ENCODE measurements at places on chromosomes 5 and 9. TPM values are rescaled to one million over a fixed set of nuclear protein-coding genes. Genes with fewer than 3 reads are reported as not detected.

EIF4EBP3 gene
- total RNA-seq, result 23.1 TPM

CDX1 gene
- 140 TPM for total RNA-seq

C9orf153 gene
- not detected for total RNA-seq

COL15A1 gene
- total RNA-seq, result 43.4 TPM

IL9 gene
- not detected for total RNA-seq

PCDHA4 gene
- 0.93 TPM for total RNA-seq

PCDHA5 gene
- total RNA-seq, result 0.10 TPM

GRCh38 chr9:98887918-98888510 is 55.7 kb upstream of the COL15A1 start:
- no peak for DNase-seq

DNA sequence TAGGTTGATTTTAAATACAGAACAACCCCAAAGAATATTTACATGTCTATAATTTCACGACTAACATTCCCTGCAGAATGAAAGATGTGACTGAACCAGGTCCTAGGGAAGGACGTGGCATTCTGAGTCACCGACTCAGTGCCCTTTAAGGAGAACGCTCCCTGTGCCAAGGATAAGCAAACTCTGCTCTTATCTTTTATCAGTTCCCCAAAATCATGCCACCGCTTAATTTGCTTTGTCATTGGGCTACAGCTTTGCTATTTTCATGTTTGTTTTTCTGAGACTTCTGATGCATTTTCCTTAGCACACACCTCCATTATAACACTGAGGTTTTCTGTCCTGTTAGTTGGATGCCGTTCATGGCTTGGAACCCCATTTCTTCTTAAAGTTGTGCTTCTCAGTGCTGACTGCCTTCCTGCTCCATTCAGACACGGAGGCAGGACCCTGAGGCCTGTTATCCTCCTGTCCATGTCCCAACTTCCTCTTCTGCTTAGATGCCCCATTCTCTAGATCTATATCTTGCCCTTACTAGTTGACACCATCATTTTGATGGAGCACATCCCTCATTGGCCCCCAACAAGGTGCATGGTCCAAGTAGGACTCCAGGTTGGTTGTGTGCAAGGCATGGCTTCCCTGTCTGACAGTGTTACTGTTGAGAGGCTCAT is 11.2 kb upstream of the SEMA4D start:
- DNase-seq, result no peak

DNA sequence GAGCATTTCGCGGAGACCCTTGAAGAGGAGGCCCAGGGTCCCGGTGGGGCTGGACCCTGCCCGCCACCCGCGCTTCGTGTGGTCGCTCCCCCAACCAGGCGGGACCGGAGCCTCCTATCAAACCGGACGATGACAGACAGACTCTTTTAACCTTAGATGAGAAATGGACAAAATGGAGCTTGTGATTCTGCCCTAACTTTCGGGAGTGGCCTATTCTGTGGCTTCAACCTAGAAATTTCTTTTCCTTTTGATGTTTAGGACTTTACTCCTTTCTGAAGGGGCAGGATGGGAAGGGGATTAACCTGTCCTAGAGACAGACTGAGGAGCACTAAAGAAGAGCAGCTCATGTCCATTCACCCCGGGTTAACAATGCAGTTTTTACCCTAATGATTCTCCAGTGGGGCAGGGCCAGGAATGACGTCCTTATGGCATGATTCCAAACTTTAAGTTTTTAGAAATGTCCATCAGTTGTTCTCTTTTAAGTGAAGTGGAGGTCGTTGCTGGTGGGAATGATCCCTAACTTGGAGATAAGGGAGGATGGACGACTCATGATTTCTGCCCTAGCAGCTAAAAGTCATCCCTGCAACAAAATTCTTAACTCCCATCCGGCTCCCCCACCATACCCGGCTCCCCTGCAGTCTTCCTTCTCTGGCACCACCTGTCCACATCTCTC is 1.0 kb downstream of the NIPSNAP3A start:
- DNase-seq, result no peak

DNA sequence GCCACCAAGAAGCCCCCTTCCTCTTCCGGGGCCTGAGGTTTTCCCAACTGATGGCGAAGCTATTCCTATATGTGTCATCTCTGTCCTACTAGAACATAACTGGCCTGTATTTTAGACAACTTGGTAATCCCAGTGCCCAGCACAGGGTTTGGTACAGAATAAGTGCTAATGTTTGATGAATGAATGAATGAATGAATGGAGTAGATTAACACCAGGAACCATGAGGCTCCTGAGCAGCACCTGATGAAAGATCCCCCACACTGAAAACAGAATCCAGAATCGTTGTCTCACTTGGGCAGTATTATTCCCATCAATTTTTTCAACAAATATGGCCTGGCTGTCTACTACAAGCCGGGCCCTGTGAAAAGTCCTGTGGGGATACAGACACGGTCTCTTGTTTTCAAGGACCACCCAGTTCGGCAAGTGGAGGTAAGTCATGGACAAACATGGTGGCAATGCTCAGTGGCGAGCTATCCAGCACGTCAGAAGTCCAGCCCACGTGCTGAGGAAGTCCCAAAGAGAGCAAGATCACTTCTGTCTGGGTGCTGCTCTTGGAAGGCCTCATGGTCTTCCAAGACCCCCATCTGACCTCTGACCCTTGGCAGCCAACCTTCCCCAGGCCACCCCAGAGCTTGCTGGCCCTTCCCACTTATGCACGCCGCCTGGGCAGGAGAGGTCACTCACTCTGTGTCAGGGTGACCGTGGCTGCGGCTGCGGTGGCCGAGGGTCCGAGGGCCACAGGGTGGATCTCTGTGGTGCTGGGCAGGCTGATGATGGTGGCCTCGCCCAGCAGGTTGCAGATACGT is 1.0 kb downstream of the NAIF1 start:
- no peak for DNase-seq

GRCh38 chr9:111161015-111161415 is 122.7 kb upstream of the LPAR1 start:
- no peak for DNase-seq

GRCh38 chr5:133728475-133728874 is 116.1 kb upstream of the FSTL4 start:
- DNase-seq, result no peak

DNA sequence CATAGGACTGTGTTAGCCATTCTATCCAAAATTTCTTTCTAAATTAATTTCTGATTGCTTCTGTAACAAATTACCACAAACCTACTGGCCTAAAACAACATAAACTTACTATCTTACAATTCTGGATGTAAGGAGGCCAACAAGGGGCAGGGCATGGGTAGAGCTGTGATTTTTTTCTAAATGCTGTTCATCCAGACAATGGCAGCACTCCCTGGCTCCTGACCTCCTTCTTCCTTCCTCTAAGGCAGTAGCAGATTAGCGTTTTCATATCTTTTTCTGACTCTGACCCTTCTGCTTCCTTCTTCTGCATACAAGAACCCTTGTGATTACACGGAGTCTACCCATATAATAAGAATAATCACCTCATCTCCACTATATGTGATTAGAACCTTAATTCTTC is 1005.8 kb downstream of the CDH12 start:
- no peak for DNase-seq

DNA sequence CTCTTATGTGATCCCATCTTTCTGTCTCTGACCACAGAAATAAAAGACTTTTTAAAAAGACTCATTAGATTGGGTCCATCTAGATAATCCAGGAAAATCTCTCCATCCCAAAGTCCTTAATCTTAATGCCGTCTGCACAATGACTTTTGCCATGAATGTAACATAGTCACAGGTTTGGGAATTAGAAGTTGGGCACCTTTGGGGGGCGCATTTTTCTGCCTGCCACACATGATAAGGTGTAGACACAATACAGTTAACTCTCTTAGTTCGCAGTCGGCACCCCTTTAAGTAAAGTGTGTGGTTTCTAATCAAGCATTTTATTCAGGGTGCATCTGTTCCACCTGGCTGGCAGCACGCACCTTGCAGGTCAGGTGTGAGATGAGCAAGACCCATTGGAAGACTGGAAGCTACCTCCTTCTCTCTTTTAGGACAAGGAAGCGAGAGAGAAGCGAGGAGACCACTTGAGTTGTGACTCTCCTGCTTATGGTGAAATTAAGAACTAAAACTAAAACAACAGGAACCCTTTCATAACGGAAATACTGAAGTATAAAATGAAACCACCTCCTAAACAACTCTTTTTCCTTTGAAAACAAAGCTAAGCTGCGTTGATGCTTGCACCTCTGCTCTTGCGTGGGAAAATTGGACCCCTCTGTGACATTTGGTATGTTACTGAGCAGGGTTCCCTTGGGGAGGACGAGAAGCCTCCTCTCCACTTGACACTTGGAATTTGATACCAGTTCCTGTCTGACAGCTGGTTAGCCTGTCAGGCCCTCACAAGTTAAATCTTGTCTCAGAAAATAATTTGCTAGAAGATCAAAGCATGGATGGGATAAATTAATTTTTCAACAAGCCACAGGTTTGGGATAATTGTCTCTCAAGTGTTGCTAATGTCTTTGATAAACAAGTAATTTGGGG is 304.6 kb upstream of the DMRT1 start:
- no peak for DNase-seq

GRCh38 chr5:140311011-140311467 is 8.1 kb upstream of the PFDN1 start:
- DNase-seq, result no peak

- DNase-seq, result no peak
Measured at GRCh38 chr5:57447658-57448057, 35.0 kb downstream of the ACTBL2 start.

GRCh38 chr5:134813827-134814226 is 31.9 kb upstream of the C5orf24 start:
- DNase-seq, result no peak

- DNase-seq, result no peak
Measured at GRCh38 chr9:18366184-18366583, 107.8 kb upstream of the ADAMTSL1 start.

DNA sequence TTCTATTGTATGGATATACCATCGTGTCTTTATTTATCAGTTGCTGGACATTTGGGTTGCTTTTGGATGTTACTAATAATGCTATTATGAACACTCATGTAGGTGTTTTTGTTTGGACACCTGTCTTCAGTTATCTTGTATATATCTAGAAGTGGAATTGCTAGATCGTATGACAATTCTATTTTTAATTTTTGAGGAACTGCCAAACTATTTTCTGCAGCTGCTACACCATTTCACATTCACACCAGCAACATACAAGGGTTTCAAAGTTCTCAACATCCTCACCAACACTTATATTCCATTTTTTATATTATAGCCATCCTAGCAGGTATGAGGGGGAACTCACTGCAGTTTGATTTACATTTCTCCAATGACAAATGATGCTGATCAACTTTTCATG is 324.6 kb downstream of the CAAP1 start:
- no peak for DNase-seq

DNA sequence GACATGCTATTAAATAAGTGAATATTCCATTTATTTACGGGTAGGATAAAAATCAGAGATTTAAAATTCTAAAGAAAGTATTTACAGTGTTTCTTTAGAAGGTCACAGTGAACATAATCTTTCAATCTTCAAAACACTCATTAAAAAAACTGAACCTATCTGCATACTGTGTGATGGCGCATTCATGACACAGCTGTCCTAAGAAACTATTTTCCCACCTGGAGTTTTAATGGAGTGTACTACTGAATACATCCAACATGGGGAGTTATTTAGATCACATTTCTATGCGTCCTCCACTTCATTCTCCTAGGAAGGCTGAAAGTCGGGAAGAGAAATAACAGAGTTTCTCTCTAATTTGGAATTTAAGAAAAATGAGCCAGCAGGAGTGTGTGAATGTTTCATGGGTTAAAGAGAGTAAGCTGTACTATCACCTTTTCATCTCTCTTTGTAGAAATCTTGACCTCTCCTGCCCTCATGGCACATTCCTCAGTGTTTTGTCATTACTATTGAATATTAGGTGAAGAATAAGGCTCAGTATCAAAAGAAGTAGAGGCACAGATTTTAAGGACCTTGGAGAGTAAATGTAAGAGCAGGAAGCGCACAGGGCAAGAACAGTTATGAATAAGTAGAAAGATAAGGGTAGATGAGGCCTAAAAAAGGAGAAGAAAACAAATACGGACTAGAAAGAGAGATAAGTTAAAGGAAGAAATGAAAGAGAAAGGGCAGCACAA is 551.2 kb upstream of the TUSC1 start:
- no peak for DNase-seq

DNA sequence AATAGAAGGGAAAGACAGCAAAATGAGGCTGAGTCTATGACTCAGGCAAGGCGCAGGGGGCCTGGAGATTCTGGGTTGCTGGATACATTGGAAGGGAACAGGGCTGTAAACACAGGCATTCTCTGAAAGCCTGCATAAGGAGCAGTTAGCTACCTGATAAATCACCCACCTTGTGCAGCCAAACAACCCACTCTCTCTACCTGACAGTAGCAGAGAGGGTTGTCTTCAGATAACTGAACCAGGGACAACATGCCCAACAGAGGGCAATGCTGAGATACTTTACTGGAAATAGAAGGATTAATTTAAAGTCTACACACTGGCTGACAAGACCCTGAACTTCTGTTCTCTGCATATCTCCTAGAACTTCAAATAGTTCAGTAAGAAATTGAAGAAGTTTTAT is 161.6 kb downstream of the KCTD16 start:
- DNase-seq, result no peak

GRCh38 chr5:97979740-97980139 is 793.7 kb upstream of the RGMB start:
- no peak for DNase-seq

DNA sequence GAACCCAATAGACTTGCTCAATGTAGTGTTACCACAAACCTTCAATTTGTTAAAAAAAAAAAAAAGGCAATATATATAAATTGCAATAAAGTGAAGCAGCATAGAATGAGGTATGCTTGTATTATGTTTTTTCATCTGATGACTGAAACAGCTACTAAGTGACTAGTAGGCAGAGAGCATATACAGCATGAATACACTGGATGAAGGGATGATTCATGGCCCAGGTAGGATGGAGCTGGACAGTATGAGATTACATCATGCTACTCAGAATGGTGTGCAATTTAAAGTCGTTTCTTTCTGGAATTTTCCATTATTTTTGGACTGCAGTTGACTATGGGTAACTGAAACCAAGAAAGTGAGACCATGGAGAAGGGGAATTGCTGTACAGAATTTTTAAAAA is 161.2 kb downstream of the GNA14 start:
- no peak for DNase-seq

DNA sequence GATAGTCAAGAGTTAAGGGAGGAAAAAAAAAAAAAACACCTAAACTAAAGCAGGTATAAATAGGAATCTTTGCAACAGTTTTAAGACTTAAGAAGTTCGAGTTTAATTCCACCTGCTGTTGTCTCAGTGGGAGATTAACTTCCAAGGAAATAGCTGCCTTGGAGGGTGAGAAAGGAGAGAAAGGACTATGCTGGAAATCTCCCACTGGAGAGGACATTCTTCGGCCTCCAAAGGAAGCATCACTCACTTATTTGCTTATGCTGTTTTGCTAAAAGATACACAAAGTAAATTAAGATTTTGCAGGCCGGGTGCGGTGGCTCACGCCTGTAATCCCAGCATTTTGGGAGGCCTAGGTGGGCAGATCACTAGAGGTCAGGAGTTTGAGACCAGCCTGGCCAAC is 317.9 kb upstream of the MPDZ start:
- DNase-seq, result no peak
